ENCODE measurements at places on chromosomes 2 and 18. TPM values are rescaled to one million over a fixed set of nuclear protein-coding genes. Genes with fewer than 3 reads are reported as not detected.

TWIST2 gene
- not detected for total RNA-seq

IL1B gene
- 92.6 TPM for total RNA-seq

ANKRD23 gene
- total RNA-seq, result 8.3 TPM

AMER3 gene
- not detected for total RNA-seq

TUBA3D gene
- total RNA-seq, result not detected

- DNase-seq, result no peak
Measured at GRCh38 chr2:54878182-54878581, 154.7 kb downstream of the EML6 start.

DNA sequence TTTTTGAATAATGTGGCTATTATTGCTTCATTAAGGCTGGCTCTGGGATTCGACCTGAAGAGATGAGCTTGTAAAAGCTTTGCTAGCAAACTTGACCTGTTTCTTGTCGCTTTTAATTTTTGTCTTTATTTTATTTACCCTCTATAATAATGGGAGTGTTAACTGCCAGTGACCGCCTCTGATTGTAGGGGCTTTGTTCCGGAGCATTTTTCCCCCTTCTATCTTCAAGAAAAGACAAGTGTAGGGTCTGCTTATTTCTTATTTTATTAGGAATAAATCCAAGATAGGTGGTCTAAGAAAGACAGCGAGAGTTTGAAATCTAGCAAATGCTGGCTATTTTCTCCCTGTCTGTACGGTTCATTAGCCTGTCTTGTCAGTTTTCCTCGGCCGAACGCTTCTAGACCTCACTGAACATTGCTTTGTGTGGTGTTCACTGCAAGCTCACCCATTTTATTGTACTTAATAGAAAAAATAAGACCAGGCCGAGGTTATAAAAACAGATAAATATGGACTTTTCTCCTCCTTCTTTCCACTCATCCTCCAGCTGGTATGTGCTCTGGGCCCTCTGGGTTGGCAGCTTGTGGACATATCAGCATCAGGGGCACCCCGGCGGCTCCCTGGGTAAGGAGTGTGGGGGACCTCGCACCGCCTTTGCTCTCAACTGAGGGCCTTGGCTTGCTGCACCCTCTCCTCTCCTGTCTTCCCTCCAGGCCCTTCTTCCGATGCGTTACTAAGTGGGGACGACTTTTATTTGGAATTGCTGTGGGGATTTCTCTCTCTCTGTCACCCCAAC lies 8.5 kb downstream of the MEIS1 start:
- DNase-seq, result no peak

GRCh38 chr2:197453914-197454398 lies 604 bp downstream of the COQ10B start:
- DNase-seq, result peak; percentile 80

DNA sequence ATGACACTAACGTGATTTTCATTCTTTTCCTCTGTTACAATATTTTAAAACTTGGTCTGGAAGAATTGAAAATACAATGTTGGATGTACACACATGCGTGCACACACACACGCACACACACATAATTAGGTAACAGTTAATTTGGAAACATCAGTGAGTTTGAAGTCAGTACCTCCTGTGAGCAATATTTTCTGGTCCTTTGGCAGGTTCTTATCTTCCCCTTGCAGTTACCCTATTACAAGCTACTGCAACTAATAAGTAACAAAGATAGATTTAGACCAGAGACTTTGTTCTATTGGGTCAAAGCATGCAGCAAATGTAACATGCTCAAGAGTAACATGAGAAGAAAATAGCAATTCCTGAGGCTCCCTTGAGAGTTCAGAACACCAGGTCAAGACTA lies 73.3 kb downstream of the ZNF385B start:
- no peak for DNase-seq

GRCh38 chr2:44299635-44300034 lies 24.4 kb downstream of the SLC3A1 start:
- DNase-seq, result no peak

DNA sequence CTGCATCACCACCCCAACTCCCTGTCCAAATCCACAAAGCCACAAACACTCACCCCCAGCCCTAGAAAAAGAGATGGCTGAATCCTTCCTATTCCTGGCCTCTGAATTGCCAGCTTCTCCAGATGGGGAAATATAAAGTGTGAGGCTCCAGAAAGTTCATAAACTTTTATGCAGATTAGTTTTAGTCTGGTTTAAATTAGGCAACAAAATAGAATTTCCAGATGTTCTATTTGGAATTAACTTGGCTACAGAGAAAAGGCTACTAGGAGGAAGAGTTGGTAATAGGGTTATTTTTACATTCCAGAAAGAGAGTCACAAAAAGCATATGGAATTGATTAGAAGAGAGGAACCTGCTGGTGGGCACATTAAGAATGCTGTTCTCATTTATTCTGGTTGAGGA lies 56.0 kb downstream of the EN1 start:
- no peak for DNase-seq

DNA sequence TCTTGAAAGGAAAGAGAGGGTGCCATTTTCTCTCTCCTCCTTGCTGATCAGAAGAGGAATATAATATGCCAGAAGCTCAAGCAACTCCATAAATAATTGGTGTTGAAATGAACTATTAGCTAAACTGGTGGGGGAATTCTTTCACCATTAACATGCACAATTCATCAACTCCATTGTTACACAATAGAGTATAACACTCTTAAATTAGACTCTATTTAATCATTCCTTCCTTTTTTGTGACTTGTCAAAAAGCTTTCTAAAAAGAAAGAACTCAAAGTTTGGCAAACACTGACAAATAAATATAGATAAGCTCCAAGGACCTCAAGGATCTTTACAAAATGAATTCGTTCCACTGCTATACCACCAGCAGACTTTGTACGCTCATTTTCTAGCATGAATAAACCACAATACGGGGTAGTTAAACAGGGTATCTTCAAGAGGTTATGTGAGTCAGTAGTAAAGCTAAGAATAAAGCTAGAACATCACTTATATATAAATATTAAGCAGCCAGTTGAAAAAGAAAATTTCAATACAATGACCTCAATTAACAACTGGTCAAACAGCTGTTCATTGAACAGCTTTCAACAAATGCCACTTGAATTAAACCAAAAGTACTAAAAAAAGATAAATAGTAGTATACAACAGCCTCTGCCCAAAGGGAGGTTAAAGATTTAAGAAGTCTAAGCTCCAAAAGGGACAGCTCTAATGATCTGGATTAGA lies 6.4 kb downstream of the TRAK2 start:
- no peak for DNase-seq

DNA sequence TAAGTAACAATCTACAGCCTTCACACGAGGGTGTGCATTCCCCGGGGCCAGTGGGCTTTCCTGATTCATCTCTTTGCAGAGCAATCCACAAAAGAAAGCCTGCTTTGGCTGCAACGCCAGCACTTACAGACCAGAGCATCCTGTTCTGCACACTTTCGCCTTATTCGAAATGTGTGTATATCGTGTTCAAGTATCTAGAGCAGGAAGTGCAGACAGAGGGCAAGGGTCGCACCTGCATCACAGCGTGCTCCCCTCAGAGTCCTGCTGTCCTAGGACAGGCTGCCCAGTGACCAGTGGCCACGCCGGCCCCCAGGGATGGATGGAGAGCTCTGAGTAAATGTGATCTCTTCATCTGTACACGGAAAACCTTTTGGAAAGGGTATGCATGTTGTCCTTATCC lies 264.3 kb downstream of the ZNF516 start:
- no peak for DNase-seq

- no peak for DNase-seq
Measured at GRCh38 chr2:153028626-153029025, 310.2 kb downstream of the ARL6IP6 start.

DNA sequence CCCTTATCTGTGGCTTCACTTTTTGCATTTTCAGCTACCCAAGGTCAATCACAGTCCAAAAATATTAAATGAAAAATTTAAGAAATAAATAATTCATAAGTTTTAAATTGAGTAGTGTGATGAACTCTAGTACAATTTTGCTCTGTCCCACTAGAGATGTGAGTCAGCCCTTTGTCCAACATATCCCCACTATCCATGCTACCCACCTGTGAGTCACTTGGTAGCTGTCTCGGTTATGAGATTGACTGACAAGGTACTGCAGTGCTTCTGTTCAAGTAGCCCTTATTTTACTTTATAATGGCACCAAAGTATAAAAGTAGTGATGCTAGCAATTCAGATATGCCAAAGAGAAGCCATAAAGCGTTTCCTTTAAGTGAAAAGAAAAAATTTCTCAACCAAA lies 28.8 kb downstream of the ADCY3 start:
- no peak for DNase-seq
